Activated T-cell treated with anti-CD3 and anti-CD28 coated beads, Interleukin-2, amount 50 U/mL, for 24 hours (primary cell): ENCODE measurements at places on chromosomes 13 and 19.

DNA sequence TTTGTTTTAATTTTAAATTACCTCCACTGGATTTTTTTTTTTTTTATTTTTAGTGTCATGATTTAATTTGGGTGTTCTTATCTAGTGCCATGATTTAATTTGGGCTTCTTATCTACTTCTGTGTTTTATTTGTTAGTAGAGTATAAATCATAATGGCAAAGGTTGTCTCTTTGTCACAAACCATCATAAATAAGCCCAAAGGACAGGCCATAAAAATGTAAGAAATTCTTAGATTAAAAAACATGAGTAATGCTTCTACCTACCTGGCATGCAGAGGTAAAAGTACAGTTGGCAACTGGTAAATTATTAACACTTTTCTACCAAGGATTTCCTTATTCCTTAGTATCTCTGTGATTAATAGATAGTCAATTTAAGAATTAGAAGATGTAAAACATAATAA lies 55.2 kb downstream of the ERCC5 start:
- no peak for DNase-seq

DNA sequence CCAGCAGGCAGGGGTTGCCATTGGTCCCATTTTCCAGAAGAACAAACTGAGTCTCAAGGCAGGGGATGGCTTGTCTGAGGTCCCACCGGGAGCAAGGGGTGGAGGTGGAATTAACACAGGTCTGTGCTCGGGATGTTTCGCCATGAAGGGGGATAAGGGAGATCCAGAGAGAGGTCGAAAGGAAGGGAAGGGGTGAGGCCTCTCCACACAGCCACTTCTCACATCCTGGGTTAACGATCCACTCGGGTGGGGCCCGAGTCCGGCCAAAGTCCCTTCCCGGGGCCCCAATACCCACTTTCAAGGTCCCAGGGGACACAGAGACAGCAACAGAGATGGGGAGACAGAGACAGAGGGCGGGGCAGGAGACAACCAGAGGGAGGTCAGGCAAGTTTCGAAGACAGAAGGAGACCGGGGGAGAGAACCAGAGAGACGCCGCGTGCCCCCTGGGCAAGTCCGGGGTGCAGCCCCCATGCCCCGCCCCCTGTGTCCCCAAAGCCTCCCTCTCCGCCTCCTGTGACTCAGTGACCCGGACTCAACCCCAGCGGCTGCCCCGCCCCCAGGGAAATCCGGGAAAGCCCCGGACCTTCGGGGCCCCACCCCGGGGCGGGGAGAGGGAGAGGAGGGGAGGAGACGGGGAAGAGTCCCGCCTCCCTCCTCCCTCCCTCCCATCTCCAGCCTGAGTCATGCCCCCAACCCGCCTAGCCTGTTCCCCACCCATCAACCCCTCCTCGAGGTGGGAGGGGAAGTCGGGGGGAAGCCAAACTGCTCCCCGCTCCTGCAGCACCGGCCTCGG lies 1.4 kb upstream of the BCL3 start:
- DNase-seq = peak; percentile 97

DNA sequence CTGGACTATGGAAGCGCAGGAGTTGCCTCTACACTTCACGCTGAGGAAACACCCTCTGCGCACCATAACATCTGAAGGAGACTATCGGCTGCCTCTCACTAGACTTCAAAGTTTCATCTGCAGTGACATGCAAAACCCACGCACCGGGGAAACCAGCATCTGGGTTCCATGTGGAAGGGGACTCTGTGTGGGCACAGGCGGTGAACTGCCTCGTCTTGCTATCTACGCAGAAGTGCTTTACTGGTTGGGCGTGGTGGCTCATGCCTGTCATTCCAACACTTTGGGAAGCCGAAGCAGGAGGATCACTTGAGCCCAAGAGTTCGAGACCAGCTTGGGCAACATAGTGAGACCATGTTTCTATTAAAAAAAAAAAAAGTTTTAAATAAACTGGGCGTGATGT lies 116.4 kb downstream of the STK24 start:
- no peak for DNase-seq

DNA sequence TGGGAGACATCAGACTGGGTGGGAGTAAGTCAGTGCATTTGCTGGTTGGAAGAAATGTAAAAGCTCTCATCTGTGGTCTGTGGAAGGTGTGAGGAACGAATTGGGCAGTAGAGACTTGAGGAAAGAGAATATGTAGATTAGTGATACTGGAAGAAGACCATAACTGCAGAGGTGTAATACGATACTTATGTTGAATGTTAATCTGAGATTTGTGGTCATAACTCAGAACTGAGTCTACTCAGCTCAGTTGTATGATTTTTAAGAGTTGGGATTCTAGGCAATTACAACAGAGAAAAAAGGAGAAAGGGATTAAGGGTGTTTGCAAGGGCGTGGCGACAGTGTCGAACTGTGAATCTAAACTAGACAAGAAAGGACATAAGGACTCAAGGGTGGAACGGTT lies 3.2 kb upstream of the IL17D start:
- no peak for DNase-seq

GRCh38 chr13:93698016-93698613 lies 471.5 kb downstream of the GPC6 start:
- DNase-seq = no peak

GRCh38 chr19:11324079-11324661 lies 15.3 kb downstream of the RAB3D start:
- peak; percentile 54 for DNase-seq

GRCh38 chr13:98575904-98576199 lies 1.1 kb downstream of the STK24 start:
- no peak for DNase-seq

- DNase-seq = no peak
Measured at GRCh38 chr13:79466872-79467271, 14.1 kb upstream of the NDFIP2 start.

DNA sequence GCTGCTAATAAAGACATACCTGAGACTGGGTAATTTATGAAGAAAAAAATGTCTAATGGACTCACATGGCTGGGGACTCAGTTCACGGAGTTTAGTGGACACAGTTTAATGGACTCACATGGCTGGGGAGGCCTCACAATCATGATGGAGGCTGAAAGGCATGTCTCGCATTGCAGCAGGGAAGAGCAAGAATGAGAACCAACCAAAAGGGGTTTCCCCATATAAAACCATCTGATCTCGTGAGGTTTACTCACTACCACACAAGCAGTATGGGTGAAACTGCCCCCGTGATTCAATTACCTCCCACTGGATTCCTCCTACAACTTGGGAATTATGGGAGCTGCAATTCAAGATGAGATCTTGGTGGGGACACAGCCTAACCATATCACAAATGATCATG lies 1181.2 kb downstream of the PCDH9 start:
- no peak for DNase-seq

DNA sequence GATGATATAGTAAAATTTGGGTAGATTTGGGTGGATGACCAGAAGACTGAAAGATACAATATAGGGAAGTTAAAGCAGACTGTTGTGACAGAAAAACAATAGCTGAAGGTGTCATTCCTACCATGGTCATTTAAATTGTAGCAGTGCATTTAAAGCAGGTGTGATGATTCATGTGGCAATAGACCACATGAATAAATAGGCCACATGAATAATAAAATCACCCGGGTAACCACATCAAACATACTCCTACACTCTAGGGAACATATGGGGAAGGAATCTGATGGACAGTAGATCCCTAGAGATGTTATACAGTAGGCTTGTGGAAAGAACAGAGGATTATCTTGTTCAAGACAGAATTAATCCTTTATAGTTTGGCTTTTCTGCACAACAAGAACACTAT lies 392.6 kb downstream of the SLITRK5 start:
- DNase-seq = no peak

GRCh38 chr19:54373781-54374631 lies 9.3 kb upstream of the LAIR1 start:
- no peak for DNase-seq

- no peak for DNase-seq
Measured at GRCh38 chr13:66577358-66577757, 652.8 kb downstream of the PCDH9 start.

- DNase-seq = no peak
Measured at GRCh38 chr13:41008349-41008980, 10.7 kb downstream of the ELF1 start.

DNA sequence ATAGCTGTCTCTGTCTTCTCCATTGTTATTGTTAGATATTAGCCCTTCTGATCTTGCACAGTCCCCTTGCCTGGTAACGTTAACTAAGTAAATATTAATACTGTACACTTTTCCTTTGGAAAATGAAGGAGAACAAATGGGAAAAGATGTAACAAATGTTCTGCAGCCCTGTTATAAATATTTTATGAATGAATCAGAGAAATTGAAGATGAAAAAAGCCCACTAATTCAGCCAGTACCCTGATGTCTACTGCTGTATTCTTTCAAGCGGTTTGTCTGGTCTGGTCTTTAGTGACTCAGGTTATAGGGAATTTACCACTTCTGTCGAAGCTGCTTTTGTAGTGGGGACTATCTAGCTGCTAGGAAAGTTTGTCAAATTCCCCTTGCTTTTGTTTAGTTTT lies 121.0 kb downstream of the COG6 start:
- no peak for DNase-seq

DNA sequence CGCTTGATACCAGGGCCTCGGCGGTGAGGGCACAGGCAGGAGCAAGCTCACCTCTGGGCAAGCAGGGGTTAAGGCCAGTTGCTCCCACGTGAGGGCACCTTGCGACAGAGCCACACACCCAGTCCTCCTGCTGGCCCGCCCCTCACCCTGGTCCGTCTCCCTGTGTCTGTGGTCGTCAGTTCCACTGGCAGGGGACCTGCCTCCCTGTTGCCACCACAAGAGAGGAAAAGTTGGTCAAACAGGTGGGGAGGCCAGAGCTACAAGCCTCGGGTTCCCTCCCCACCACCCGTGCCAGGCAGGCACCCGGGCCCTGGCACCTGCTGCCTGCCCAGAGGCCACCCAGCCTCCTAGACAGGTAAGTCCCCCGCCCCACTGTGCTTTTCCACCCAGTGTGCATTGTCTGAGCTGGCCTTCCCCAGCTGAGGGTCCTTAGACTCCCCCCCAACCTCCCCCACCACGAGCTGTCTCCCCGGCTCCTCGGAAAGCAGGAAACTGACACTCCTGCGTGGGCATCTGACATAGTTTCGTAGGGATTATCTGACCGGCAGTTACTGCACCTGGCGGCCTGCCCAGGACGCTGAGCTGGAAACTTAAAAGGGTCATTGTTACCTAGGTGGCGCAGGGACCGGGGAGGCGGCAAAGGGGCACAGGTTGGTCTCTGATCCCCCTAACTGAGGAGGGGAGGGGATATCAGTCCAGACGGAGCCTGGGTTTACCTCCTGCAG lies at the start of gene TJP3:
TSS of gene TJP3 (plus strand) at position 178 of the 725 bp plus-strand sequence. CDS start 20,049 bp downstream, outside the sequence.
- no peak for DNase-seq

GRCh38 chr13:99657848-99658260 lies 156.6 kb downstream of the TM9SF2 start:
- DNase-seq = peak; percentile 58

- no peak for DNase-seq
Measured at GRCh38 chr19:54026656-54027055, 35.2 kb downstream of the CACNG6 start.

- DNase-seq = no peak
Measured at GRCh38 chr19:33434886-33435705, 61.6 kb downstream of the CEBPG start.

DNA sequence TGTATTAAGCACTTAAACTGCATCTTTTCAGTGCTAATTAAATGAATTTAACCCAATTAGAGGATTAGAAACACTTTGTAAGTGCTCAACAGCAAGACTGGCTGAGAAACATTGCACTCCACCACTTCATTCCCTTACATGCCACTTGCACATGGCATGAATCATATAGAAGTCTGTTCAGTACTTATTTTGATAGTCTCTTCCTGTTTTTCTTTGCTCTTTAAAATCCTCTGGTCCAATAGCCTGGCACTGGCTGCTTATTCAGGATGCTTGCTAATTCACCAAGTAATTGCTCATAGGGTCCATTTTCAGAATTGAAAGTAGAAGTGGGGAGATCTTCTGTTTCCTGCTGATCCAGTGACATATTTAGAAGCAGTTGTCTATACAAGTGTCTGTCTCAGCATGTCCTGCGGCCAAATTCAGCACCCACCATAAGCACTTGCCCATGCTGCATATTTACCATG lies 900.1 kb downstream of the PCDH9 start:
- no peak for DNase-seq

GRCh38 chr13:33409673-33410510 lies 124.3 kb upstream of the STARD13 start:
- no peak for DNase-seq
